ENCODE measurements at places on chromosomes 16 and 17. TPM values are rescaled to one million over a fixed set of nuclear protein-coding genes. Genes with fewer than 3 reads are reported as not detected.
A peak's percentile ranks its signal among the peaks of the same experiment; 100 is the strongest.

SLC13A2 gene
- polyA plus RNA-seq = 16.9 TPM

DNA sequence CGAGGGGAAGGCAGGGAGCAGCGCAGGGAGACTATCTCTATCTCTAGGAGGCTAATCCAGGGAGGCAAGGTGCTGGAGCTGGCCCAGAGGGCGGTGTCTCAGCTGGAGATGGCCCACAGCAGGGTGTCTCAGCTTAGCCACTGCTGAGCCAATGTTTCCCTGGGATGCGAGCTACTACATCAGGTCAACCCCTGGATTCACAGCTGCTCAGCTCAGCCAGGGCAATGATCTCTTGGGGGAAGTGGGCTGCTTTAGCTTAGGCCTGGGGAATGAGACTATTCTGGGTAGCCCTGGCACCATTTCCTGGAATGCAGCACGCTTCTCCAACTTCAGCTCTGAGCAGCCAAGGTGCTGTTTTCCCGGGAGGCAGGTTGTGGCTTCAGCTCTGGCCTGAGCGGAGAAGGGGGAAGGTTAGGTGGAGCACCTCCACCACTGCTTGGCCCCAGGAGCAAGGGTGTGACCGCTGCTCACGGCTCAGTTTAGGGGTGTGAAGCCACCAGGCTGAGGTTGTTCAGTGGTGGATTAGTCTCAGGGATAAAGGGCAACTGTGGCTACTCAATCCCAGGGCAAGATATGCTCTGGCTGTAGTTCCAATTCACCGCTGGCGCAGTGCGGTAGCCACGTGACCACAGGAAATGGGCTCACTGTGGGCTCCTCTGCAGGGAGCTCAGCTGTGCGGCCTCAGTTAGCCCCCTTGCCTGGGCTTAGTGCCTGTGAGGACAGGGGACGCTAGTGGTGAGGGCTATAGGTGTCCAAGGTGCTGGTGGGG lies 5.2 kb upstream of the PRSS21 start:
- no peak for DNase-seq

C1QTNF8 gene
- polyA plus RNA-seq = not detected

DNA sequence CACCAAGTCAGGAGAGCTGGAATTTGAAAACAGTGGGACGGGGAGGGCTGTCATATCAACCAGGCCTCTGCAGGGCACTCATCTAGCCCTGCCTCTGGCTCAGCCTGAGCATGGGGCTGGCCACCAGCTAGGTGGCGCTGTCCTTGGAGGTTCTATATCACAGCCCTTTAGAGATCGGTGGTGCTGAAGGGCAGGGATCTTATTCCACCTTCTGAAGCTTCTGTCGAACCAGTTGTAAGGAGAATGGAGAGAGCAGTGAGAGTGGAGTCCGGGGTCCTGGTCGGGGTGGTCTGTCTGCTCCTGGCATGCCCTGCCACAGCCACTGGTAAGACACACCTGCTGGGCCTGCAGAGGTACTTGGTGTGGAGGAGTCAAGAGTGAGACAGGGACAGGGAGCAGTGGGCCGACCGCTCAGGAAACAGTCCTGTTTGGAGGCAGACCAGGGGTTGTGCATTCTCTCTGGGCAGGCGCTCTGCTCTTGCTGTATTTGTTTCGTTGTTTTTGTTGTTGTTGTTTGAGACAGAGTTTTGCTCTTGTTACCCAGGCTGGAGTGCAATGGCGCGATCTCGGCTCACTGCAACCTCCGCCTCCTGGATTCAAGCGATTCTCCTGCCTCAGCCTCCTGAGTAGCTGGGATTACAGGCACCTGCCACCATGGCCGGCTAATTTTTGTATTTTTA lies at the start of gene CES3:
TSS of gene CES3 (plus strand) at position 202 of the 680 bp plus-strand sequence. CDS start at position 244, 42 bp downstream.
- DNase-seq = peak; percentile 64

GRCh38 chr17:39548494-39549225 lies 59.1 kb downstream of the NEUROD2 start:
- DNase-seq = no peak
